Progenitor cell of endocrine pancreas (in vitro differentiated cells): ENCODE measurements at places on chromosomes 5 and 9. TPM values are rescaled to one million over a fixed set of nuclear protein-coding genes. Genes with fewer than 3 reads are reported as not detected.

The GPR151 gene
- not detected in 2 replicates for total RNA-seq

The IL31RA gene
- 0.17 TPM in 1 of 2 replicates, not detected in the other for total RNA-seq

The TTC1 gene
- 43.4 and 46.3 TPM in 2 replicates for total RNA-seq

The CCDC183 gene
- total RNA-seq, result 9.0 and 9.5 TPM in 2 replicates

The LTC4S gene
- 5.5 and 6.9 TPM in 2 replicates for total RNA-seq

The MCTP1 gene
- total RNA-seq, result 1.7 and 2.1 TPM in 2 replicates

The PLPPR1 gene
- total RNA-seq, result 12.2 TPM in 2 replicates

The RLN1 gene
- 0.91 and 1.2 TPM in 2 replicates for total RNA-seq

The LEAP2 gene
- total RNA-seq, result 1.7 and 2.0 TPM in 2 replicates

GRCh38 chr5:14655146-14655741 lies 9.3 kb upstream of the OTULIN start:
- no peaks in the 10 kb centered on the region for H3K4me1 ChIP-seq
- H3K27me3 ChIP-seq, result peaks cover 14% of the 10 kb centered on the region
- H3K4me3 ChIP-seq, result no peak overlapping the region
- no peak for DNase-seq
- H3K27ac ChIP-seq, result no peak overlapping the region
- H3K36me3 ChIP-seq, result no peaks in the 10 kb centered on the region

- H3K27ac ChIP-seq, result no peak overlapping the region
- H3K4me3 ChIP-seq, result no peak overlapping the region
- peaks cover 7% of the 10 kb centered on the region for H3K4me1 ChIP-seq
These were observed 49.5 kb downstream of the SEMA4D start for GRCh38 chr9:89448381-89448780.

GRCh38 chr9:35564658-35565061 lies 40.4 kb upstream of the TESK1 start:
- no peaks in the 10 kb centered on the region for H3K36me3 ChIP-seq
- no peak overlapping the region for H3K4me3 ChIP-seq
- H3K27ac ChIP-seq, result no peak overlapping the region
- no peaks in the 10 kb centered on the region for H3K27me3 ChIP-seq

GRCh38 chr9:121608168-121608853 lies 43.1 kb upstream of the DAB2IP start:
- H3K4me1 ChIP-seq, result peaks cover 17% of the 10 kb centered on the region
- H3K27me3 ChIP-seq, result no peaks in the 10 kb centered on the region
- no peaks in the 10 kb centered on the region for H3K36me3 ChIP-seq
- no peak for DNase-seq
- H3K4me3 ChIP-seq, result no peak overlapping the region
- no peak overlapping the region for H3K27ac ChIP-seq

GRCh38 chr5:135437422-135437795 lies 9.7 kb downstream of the DCANP1 start:
- H3K36me3 ChIP-seq, result no peaks in the 10 kb centered on the region
- H3K4me1 ChIP-seq, result peaks cover 4% of the 10 kb centered on the region
- no peak overlapping the region for H3K27ac ChIP-seq
- no peak overlapping the region for H3K4me3 ChIP-seq

- DNase-seq, result no peak
- H3K36me3 ChIP-seq, result no peaks in the 10 kb centered on the region
- no peak overlapping the region for H3K4me3 ChIP-seq
- no peaks in the 10 kb centered on the region for H3K27me3 ChIP-seq
These were observed 85.2 kb downstream of the SPRY4 start for GRCh38 chr5:142239394-142240159.

GRCh38 chr9:16834817-16835216 lies 35.7 kb downstream of the BNC2 start:
- peaks cover 2% of the 10 kb centered on the region for H3K4me1 ChIP-seq
- no peaks in the 10 kb centered on the region for H3K36me3 ChIP-seq
- H3K4me3 ChIP-seq, result no peak overlapping the region
- DNase-seq, result no peak

DNA sequence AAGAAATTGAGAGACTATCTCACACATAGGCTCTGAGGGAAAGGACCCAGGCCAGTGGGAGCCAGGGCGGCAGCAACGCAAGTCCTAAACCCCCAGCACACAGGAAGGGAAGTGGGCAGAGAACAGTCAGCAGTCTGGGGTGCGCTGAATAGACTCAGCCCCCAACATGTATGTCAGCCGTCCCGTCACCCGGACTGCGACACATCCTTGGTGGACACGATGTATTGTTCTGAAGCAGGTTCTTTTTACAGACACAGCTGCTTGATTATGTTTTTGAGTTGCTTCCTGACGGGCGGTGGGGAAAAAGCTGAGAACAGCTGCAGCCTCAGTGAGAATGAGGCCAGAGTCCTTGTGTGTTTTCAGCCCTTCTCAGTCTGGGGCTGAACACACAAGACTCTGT lies 64.1 kb upstream of the CXCL14 start:
- H3K27me3 ChIP-seq, result peaks cover 3% of the 10 kb centered on the region
- peaks cover 8% of the 10 kb centered on the region for H3K4me1 ChIP-seq

DNA sequence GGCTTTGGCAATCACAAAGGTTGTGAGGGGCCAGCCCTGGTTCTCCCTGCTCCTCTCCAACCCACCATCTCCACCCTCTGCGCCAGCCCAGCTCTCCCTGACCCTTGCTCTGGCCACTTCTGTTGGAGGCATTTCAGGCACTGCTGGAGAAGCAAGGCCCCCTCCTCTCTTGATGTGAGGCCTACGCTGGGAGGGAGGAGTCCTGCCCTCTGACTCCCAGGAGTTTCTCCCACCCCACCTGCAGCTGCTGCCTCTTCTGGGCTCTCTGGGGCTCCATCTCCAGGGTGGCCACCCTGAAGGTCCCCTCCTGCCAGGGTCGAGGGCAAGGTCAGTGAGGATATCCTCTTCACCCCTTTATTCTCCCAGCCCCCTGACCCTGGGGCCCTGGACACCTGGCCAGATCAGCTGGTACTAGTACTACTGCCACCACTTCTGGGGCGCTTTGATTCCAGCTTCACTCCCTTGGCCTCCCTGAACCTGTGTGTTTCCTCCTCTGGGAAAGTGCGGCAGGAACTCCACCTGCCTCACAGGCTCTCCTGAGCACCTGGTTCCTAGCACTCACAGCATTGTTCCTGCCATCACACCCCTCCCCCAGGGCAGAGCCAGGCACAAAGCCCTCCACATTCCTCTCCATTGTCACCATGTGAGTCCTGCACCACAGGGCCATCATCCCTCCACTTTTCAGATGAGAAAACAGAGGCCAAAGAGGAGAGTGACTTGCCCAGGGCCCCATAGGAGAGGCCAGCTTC lies 23.8 kb upstream of the TDRD7 start:
- DNase-seq, result no peak
- H3K27me3 ChIP-seq, result no peaks in the 10 kb centered on the region
- H3K4me3 ChIP-seq, result no peak overlapping the region

GRCh38 chr5:151078490-151079262 lies 2.2 kb downstream of the TNIP1 start:
- peaks cover 21% of the 10 kb centered on the region for H3K4me1 ChIP-seq
- H3K27ac ChIP-seq, result peak overlapping the region; percentile 23
- H3K4me3 ChIP-seq, result peak overlapping the region; percentile 55
- peaks cover 1% of the 10 kb centered on the region for H3K36me3 ChIP-seq
- no peaks in the 10 kb centered on the region for H3K27me3 ChIP-seq
